ENCODE measurements at places on chromosomes 13 and 19.

DNA sequence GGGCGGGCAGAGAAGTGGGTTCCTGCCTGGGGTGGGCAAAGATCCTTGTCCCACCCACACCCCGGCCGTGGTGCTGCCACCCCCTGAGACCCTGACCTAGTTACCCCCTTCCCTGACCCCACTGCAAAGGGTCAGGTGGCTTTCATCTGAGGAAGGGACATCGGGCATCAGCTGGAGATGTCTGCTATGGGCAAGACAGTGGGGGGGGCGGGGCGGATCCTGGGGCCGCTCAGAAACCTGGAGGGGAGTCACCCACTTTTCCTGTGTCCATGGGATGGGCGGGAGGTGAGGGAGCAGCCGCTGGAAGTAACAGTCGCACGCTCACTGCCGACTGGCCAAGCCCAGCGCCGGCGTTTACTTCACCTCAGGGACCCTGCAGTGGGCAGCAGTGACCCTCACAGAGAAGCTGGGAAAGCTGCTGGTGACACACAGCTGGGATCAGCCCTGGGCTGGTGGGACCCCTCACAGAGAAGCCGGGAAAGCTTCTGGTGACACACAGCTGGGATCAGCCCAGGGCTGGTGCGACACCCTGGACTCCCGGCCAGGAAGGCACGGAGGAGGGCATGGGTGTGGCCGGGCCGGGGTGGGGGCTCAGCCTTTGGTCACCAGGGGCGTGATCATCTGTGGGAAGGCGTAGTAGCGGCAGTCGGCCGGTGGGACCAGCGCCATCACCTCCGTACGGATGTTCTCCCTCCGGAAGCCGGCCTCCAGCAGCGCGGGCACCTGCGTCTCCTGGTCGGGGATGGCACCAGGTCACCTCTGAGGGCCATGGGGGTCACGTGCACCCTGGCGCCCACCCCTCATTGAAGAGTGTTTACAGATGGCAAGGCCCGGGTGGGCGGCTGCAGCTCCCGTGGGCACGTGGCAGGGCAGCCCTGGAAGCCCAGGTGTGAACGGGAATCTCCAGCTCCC is 4.3 kb downstream of the GAMT start:
- DNase-seq = no peak

DNA sequence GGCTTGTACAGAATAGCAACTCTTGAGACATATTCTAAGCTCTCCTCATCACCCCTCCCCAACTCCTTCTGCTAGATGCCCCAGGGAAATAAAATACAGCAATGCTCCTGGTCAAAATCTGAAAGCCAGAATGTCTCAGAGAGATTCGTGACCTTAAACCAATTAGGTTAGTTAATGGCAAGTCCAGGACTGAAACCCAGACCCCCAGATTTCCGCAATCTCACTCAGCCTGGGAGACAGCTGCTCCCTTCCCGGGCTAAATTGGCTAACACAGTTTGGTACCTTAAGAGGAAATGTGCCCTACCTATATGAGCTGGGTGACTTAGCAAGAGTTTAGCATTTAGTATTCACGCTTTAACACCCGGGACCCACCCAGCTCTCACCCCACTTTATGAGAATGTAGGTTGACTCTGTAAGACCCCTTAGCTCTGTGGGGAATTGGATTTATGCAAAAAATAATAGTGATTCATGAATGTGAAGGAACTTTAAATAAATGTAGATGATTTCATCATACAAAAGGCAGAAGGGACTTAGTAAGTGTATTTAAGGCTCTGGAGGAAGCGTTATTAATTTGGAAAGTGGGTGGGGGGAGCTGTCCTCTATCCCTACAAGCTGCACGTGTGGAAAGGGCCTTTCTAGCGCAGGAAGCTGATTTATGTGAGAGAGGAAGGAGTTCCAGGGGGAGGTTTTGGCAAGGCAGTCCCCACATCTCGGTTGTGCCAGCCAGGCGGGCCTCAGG is 1.1 kb downstream of the DLEU7 start:
- DNase-seq = no peak

- no peak for DNase-seq
These were observed 42.2 kb upstream of the HNRNPA1L2 start for GRCh38 chr13:52599848-52600603.

- DNase-seq = peak; percentile 45
These were observed 367 bp downstream of the MFSD12 start for GRCh38 chr19:3556978-3557460.

DNA sequence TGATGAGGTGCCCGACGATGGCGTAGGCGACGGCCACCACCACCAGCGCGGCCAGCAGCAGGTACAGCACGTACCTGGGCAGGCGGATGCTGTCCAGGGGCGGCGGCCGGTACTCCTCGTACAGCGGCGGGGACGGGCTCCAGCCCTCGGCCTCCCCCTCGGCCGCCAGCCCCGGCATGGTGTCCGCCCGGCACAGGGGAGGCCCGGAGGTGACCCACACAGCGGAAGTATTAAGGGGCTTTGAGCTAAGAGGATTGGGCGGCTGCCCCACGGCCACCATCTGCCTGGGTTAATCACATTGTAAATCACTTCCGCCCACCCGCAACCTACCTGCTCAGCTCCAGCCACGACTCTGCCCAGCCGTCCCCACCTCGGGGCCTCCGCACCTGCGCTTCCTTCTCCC is at the start of gene SMIM44:
Gene SMIM44, minus strand, starts transcription at position 216 of the 403 bp plus-strand sequence. Its CDS starts 38 bp downstream, at position 178.
- DNase-seq = no peak

DNA sequence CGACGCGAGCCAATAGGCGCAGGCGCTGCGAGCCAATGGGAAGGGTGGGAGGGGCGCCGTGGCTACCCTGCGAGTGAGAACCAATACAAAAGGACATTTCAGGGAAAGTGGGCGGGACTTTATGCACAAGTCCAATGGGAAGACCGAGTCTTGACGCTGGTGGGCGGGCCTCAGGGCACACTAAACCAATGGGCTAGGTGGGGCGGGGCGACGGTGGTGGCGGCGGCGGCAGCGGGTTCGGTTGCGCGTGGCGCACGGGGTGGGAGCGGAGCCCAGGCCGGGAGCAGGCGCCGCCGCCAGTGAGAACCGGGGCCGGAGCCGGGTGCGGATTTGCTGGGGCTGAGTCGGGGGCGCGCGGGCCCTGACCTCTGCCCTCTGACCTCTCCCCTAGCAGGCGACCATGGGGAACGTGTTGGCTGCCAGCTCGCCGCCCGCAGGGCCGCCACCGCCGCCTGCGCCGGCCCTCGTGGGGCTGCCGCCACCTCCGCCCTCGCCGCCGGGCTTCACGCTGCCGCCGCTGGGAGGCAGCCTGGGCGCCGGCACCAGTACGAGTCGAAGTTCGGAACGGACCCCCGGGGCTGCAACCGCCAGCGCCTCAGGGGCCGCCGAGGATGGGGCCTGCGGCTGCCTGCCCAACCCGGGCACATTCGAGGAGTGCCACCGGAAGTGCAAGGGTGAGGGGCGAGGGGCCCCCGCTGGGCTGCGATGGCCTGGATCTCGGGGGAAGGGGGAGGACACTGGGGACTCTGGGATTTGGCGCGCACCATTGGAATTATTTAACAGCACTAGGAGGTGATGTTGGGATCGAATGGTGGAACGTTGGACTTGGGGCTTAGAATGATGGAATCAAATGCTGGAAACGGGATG is at the start of gene TOMM40:
Gene TOMM40, plus strand, starts transcription at position 239 of the 867 bp plus-strand sequence. Its CDS starts 162 bp downstream, at position 401.
- no peak for DNase-seq

- DNase-seq = no peak
These were observed at the start of gene AXL for GRCh38 chr19:41218615-41219507. AXL (plus strand) TSS chr19:41219223; CDS start chr19:41219393, 170 bp downstream.

DNA sequence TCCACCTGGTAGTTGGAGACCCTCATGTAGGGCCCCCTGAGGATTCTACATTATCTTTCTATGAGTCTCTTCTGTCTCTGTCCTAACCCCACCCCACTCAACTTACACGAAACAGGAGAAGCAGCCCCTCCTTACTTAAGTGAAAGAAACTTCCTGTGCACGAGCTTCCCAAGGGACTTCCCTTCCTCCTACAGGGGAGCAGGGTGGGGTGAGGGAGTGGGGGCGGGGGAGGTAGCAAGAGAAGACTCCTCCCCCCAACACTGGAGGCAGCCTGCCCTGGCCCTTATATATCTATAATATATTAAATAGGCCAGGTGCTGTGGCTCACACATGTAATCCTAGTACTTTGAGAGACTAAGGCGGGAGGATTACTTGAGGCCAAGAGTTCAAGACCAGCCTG is 5.5 kb upstream of the PDE4C start:
- DNase-seq = no peak

DNA sequence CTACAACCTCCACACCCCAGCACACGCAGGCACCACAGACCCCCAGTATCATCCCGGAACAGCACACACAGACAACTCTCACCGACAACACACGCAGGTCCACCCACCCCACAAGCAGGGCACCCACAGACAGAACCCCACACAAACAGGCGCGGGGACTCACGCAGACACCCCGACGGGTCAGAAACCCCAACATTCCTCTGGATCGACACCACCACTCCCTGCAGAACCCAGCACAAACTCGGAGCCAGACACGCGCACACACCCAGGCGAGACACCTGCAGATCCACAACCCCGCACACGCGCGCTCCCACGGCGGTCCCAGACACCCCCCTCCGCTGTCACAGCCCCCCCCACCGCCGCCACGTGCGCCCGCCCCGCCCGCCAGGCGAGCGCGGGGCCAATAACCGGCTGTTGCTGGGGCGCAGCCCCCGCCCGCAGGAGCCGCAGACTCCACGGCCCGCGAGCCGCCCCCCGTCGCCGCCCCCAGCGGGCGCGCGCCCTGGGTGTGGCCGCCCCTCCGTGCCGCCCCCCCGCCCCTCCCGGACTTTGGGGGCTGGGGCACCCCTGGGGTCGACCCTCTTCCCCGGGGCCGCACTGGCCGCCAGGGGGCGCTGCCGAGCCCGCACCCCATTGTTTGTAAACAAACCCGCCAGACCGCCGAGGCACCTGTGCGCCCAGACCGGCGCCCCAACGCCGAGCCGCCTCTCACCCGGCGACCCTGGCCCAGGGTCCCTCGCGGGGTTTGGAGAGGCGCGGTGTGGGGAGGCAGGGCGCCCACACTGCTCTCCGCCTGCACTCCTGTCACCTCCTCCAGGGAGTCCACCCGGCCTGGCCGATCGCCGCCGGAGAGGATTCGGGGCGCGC is 712 bp downstream of the BBC3 start:
- DNase-seq = peak; percentile 85

Measured in effector CD8-positive, alpha-beta T cell (primary cell).